ENCODE measurements at places on chromosomes 2 and 18.

- DNase-seq = no peak
Observed at GRCh38 chr2:65025453-65026123, 30.6 kb upstream of the CEP68 start.

DNA sequence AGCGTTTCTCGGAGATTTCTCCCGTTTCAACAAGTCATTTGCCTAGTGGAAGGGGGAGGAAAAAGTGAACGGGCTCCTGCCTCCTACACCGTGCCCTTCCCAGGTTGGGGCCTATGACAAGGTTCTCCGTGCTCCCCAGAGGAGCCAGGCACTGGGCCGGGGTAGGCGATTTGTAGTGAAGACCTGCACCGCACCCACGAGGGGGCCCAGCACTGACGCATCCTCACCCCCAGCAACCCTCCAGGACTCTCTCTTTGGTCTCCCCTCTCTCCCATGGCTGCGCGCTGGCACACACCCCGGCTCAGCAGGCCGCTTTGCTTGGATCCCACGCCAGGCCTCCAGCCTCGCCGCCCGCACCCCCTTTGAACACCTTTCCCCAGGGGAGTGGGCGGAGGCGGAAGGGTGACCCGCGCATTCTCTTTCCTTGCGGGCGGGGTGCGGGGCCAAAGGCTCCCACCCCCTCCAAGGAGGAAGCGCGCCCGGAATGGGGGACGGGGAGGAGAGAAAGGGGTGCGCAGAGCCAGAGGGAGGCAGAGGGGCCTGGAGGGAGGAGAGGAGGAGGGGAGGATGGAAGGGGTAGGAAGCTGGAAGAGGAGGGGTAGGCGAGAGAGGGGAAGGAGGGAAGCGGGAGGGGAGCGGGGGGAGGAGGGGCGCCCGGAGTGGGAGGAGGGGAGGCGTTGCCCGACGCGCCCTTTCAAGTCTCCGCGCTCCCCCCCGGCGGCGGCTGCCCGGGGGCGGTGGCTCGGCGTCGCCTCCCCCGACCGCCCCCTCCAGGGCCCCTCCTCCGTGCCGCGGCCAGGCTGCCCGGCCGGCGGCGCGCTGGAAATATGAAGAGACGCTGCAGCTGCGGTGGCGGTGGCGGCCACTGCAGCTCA lies at the start of gene APCDD1:
APCDD1 (plus strand) TSS at position 830 of the 875 bp plus-strand sequence. CDS start 347 bp downstream, outside the sequence.
- DNase-seq = peak; percentile 27

- no peak for DNase-seq
Observed at GRCh38 chr2:20018601-20019152, 6.2 kb upstream of the MATN3 start.

DNA sequence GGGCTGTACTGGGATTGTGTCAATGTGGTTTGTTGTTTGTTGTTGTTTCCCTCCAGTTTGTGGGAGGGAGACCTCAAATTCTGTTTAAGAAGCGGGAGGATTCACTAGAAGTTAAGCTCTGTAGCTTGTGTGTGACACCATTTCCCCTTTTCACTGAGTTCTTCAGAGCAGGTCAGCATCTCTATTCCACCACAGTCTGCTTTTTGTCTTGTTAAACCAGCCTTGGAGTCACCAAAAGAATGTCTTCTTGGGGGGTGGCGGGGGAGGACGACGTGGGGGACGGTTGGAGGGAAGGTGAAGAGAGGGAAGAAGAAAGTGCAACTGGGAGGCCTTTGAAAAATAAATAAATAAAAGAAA lies 2.3 kb upstream of the BCL11A start:
- DNase-seq = no peak

GRCh38 chr18:53800171-53800570 lies 424.3 kb downstream of the MBD2 start:
- DNase-seq = no peak
